ENCODE measurements at places on chromosomes 2 and 18. TPM values are rescaled to one million over a fixed set of nuclear protein-coding genes. Genes with fewer than 3 reads are reported as not detected.
A peak's percentile ranks its signal among the peaks of the same experiment; 100 is the strongest.

Gene SPTBN1
- total RNA-seq: 652 TPM

Gene ALPI
- not detected for total RNA-seq

Gene GAD1
- 0.40 TPM for total RNA-seq

Gene C2orf78
- not detected for total RNA-seq

Gene FSHR
- not detected for total RNA-seq

DNA sequence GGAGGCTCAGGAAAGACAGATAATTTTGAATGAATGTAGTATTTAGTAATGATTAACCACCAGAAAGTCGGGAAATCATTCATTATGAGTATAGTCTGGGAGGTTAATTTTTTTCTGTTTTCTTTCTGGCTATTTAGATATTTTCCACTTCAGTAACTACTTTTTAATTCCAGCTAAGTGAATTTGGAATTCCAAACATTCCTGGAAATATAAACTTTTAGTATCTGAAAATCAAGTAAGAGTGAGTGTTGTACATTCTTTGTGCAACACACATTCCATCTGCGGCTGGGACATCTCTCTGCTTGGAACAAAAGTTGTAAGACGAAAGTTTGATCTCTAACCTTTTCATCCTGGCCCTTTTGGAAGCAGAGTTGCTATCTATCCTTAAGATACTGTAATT is 275.7 kb upstream of the SPRED2 start:
- DNase-seq: no peak

GRCh38 chr2:41930807-41931566 is 116.8 kb upstream of the PKDCC start:
- DNase-seq: no peak

- DNase-seq: no peak
These were observed 49.3 kb upstream of the ANKRD44 start for GRCh38 chr2:197359859-197360258.

DNA sequence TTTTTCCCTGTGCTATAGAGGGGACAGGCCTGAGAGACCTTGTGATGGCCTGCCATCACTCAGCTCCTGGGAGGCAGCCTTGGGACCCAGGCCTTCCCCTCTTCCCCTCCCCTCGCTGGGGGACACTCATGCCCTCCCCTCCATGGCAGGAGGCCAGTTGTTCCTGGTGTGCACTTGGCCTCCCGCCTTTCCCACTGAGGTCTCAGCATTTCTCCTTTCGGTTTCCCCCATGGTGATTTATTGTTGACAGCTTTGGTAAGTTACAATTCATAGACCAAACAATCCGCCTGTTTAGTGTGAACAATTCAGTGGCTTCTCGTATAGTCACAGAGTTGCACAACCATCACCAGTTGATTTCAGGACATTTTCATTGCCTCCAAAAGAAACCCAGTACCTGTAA is 10.2 kb upstream of the CNDP1 start:
- peak; percentile 49 for DNase-seq

DNA sequence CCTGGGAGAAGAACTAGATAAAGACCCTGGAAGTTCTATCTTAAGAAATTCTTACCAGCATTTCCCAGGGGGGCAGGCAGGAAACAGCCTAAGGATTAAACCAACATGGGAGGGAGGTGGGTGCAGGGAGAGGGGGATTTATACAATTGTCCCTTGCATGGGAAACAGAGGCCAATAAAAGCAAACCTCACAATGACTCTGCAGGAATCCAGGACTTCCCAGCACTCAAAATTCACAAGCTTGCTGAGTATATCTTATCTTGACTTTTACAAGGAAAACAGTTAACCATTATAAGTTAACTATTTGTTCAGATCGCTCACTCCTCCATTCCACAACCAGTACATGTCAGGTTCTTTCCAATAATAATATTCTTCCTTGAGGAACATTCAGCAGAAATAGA is 241.3 kb downstream of the MREG start:
- DNase-seq: peak; percentile 32

GRCh38 chr2:34912084-34912483 is 1313.0 kb upstream of the FAM98A start:
- no peak for DNase-seq

GRCh38 chr2:98087447-98088020 is 567 bp downstream of the VWA3B start:
- DNase-seq: no peak

GRCh38 chr18:48947092-48947491 is 3.7 kb downstream of the SMAD7 start:
- DNase-seq: peak; percentile 50

DNA sequence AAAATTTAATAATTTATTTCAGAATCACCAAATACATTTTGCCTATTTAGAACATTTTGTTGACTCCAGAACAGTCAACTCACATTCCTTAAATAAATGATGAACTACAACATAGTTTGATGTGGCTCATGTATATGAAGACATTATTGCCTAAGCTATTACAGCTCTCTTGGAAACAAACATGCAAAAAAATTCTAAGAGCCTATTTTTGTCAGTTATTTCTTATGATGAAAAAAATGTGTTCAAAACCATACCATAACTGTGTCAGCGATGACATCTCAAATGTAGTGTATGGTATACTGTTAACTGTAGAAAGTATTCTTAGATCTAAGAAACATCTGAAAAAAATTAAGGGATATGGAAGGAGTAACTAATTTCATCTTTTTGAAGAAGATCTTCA is 6.3 kb upstream of the EMILIN2 start:
- DNase-seq: no peak

GRCh38 chr2:69224512-69224837 is 162.6 kb downstream of the GFPT1 start:
- DNase-seq: no peak

DNA sequence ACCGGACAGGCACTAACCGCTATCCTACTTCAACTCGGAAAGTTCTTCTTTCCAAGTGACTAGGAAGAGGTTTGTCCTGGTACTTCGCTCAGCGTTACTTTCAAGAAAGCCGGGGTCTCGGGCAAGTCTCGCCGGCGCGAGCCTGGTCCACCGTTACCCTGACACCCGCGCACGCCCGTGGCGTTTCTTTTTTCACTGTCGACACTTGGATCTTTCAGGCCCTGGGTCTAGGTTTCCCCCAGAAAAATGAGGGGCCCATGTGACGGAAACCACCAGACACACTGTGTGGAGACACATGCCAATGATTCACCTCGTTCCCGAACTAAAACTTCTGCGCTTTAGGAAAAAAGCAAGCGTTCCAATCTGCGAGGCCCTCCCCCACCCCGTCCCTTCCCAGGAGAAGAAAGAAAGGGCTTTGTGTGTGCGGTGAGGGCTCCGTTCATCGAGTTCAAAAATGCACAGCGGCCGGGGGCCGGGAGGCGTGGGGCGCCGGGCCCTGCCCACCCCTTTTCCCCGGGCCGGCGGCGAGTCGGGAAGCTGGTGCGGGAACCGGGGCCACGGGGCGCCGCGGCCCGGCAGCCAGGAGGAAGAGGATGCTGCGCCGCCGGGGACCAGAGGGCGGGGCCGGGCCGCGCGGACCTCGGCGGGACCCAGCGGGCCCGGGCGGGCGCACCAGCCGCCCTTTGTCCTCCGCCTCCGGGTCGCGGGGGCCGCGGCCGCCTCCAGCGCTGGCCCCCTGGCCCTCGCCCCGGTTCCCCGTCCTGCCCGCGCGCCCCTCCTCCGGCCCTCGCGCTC is 2.6 kb downstream of the ZNF521 start:
- DNase-seq: peak; percentile 70

GRCh38 chr2:172328103-172328841 is 99.1 kb upstream of the ITGA6 start:
- no peak for DNase-seq

Data from lung microvascular endothelial cell (primary cell).